Stimulated activated CD4-positive, alpha-beta T cell treated with anti-CD3 and anti-CD28 coated beads, Interleukin-4, amount 100 ng/mL, for 4 hours (primary cell): ENCODE measurements at places on chromosomes 2 and 18.

DNA sequence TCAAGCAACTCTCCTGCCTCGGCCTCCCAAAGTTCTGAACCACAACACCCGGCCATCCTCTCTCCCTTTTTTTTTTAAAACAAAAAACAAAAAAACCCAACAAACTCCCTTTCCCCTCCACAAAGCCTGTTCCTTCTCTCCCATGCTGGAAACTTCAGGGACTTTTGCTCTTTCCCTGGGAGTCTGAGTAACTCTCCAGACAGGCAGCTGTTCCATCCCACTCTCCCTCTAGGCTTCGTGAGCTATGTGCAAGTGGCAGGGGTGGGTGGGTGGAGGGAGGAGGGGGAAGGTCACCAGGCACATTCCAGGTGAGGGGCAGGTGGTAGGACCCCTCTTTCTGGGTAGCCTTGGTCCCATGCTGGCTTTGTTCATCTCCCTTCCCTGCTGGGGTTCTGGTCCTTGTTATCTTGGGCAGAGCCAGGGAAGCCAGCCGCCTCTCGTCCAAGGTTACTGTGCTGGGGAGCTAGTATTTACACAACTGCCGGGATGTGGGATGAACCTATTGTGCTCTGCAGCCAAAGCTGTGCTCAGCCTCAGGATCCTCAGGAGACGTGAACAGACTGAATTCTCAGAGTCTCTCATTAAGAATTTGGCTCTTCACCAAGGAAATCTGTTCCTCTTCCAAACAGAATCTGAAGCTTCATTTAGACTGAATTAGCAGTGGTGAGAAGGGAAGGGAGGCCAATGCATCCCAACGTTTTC lies 106.9 kb downstream of the LIPG start:
- no peak for DNase-seq

DNA sequence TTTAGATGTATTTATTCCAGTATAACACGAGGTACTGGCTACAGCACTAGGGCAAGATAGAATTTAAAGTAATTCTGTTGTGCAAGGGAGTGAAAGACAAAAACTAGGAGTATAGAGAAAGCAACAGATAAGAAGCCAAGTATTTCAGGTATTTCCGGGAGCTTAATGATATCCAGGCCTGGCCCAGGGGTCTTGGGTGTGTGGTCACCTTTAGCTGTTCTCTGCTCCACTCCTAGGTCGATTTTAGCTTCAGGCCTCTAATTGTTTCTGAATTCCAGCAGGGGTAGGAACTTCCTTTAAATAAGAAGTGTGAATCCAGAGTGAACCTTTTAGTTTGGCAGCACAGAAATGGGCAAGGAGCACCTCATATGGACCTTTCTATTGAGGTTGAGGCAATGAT lies 342.3 kb upstream of the MYT1L start:
- DNase-seq, result no peak

- no peak for DNase-seq
Observed at GRCh38 chr2:236794176-236794957, 224.7 kb downstream of the ACKR3 start.

GRCh38 chr2:206989311-206989710 lies 50.0 kb downstream of the CPO start:
- DNase-seq, result no peak

DNA sequence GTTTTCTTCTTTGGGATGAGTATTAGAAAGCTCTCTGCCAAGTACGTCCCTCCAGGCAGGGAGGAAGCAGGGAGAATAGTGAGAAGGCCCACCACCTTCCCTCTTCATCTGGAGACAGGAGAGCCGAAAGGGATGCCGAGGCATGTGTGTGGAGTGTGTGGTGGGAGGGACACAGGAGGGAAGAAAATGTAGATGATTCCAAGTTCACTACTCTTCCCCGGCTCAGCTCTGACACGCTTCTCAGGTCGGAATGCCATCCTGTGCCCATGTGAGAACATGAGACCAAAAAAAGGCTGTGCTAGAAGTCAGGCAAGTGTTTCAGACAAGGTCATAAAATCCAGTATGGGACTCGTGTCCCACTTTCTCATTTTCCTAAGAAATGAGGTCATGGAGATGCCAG lies 47.4 kb downstream of the GYPC start:
- no peak for DNase-seq

DNA sequence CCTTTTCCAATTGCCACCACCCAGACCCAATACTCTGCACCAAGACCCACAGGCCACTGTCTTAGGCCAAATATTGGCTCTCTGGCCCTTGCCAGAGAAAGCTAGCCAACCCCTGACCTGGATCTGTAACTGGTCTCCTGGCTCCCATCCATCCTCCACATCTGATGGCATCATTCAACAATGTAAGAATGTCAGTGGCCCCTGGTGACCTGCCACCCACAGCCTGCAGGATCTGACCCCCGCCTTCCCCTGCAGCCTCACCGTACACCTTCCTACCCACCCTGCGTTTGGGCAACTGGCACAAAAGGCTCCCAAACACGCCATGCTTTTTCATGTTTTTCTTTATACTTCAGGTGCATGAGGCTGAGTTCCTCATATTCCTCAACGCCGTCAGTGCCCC lies 60.0 kb upstream of the ASAP2 start:
- no peak for DNase-seq

DNA sequence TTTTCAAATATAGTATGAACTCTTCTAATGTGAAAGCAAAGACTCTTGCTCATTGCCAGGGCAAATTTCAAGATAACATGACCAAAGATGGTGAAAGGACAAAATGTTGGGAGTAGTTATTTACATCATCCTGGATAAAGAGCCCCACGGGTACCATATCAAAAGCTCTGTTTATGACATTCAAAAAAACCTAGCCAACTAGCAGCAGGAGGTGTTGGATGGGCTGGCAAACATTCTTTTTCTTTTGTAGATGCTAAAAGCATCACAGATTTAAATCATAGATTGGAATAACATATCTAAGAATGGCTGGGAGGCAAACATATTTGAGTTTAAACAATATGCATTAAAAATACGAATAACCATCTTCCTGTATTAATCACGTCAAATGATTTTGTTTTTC lies 153.5 kb downstream of the ICOS start:
- DNase-seq, result no peak

DNA sequence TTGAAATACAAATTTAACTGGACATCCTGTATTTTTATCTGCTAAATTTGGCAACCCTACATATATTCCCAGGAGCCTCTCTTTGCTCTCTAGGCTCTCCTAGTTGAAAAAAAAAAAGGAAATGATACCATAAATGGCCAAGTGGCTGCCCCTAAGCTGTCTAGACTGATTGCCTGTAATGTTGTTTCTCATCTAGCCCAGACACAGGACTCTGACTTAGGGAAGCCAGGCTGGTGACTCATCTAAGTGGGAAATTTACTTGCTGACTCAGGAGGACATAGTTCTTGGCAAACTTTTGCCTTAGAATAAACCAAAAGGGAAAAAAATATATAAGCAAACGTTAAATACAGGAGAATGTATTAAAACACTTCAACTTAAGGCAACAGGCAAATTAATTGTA lies 14.6 kb upstream of the ITGAV start:
- no peak for DNase-seq

GRCh38 chr2:221492636-221493035 lies 79.5 kb downstream of the EPHA4 start:
- DNase-seq, result no peak

GRCh38 chr2:200810252-200810997 lies 1.3 kb upstream of the BZW1 start:
- no peak for DNase-seq
